ENCODE measurements at places on chromosomes 3 and 15.

DNA sequence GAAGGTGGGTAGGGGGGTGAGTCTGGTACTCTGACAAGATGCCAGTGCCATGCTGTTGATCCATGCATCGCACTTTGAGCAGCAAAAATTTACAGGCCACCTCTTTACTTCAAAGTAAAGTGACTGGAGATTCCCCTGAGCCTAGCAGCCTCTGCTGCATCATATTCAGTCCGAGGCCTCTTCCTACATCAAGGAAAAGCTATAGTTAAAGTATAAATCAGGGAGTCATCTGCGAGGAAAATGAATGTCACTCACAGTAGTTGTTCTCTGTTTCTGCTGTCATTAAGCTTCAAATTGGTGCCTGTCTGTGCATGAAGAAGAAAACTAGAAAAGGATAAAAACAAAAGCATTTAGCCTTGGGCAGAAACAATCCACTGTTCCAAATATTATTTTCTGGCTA, 706.2 kb downstream of the TBL1XR1 start:
- DNase-seq, result no peak

- no peak for DNase-seq
Observed at GRCh38 chr15:42427429-42428223, 63.3 kb downstream of the ZNF106 start.

- DNase-seq, result no peak
Observed at GRCh38 chr3:37635251-37635650, 226.4 kb upstream of the CTDSPL start.

DNA sequence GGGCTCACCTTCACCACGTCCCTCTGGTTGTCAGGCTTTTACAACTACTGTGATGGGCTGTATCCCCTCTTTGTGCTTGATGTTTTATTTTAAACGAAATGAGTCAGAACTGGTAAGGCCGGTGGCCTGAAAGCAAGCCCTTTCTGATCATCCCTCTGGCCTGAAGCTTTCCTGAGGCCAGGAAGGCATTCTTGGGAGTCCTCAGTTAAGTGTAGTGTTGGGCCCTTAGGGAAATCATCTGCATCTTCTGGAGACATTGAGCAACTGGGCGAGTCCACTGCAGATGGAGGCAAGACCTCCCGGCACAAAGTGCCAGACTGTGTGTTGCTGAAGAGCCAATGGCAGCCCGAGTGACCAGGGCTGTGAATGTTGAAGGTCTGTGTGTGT, 33.0 kb upstream of the AMOTL2 start:
- DNase-seq, result no peak

DNA sequence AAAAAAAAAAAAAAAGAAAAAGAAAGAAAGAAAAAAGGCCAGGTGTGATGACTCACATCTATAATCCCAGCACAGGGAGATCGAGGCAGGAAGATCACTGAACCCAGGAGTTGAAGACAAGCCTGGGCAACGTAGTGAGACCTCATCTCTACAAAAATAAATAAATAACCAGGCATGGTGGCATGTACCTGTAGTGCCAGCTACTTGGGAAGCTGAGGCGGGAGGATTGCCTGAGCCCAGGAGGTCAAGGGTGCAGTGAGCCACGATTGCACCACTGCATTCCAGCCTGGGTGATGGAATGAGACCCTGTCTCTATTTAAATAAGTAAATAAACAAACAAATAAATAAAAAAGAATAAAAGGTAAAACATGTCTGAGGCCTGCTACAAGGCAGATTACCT, 39.3 kb upstream of the LACTB start:
- DNase-seq, result no peak

GRCh38 chr3:39284457-39284881, 4.6 kb upstream of the CX3CR1 start:
- DNase-seq, result no peak

DNA sequence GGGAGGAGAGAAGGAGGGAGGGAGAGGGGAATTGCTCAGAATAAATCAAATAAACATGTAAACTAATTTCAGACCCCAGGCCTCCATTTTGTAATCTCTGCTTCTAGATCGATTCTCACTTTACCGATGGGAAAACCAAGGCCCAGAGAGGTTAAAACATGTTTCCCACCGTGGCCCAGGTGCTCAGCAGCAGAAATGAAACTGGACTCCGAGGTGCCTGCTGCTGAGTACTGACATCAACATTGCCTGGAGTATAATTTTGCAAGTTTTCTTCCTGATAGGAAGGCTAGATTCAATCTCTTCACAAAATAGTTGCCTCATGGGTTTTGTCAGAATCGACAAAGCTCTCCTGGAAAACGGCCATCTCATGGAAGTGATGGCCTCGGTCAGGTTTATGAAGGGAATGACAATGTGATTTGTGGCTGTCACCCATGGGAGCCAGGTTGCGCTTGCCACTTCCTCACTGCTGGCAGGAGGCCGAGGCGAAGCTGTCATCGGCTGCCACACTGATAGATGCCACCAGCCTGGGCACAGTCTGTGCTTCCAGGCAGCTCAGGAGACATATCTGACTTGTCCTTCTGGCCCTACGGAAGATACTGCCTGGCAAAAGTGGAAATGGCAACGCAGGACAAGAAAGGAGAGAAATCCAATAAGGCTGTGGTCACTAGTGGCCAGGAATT, 133.1 kb upstream of the LRRN1 start:
- peak; percentile 28 for DNase-seq

DNA sequence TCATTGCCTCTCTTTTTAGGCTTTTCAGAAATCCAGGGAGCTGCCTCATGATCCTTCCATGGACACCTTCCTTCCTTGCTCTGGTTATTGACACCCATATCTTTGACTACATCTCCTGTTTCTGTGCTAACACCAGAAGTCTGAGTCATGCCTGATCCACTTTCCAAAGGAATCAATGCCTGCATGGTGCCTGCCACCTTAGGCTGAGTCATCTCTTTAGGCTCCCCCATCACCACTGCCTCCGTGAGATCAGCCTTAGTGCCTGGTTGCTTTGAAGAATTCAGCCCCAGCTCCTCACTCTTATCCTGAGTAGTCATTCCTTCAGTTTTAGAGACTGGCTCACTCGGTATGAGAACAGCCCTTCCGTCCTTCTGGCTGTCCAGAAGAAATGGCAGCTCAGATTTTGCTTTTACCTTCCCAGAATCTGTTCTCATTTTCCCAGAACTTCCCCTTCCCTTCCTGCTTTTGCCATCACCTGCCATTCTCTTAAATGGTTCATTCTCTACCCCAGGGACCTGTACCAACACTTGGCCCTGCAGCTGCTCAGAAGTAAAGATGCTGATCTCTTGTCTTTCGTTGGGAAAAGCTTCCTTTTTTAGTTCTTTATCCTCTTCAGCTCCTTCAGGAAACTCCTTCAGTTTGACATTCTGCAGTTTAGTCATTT, 105.3 kb downstream of the MAP4 start:
- peak; percentile 81 for DNase-seq

- no peak for DNase-seq
Observed at GRCh38 chr3:103894162-103894822, 1459.5 kb downstream of the ZPLD1 start.

DNA sequence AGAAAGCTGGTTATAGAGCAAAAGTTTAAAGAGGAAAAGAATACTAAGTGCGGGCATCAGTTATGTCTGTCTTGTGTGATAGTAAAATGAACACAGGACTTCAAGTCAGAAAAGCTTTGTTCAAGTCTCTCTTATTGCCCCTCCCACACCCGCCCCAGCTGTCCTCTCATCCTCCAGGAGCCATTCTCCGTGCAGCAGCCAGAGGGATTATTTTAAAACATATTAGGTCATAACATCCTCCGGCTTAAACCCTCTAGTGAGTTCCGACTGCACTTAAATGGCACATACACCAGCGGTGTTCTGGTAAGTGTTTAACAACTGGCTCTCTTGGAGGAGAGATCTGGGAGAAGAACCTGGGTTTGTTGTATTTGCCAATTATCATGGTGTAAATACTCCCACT, 104.8 kb upstream of the TNFAIP8L3 start:
- no peak for DNase-seq

- no peak for DNase-seq
Observed at GRCh38 chr3:184592371-184593219, 31.0 kb downstream of the EPHB3 start.

DNA sequence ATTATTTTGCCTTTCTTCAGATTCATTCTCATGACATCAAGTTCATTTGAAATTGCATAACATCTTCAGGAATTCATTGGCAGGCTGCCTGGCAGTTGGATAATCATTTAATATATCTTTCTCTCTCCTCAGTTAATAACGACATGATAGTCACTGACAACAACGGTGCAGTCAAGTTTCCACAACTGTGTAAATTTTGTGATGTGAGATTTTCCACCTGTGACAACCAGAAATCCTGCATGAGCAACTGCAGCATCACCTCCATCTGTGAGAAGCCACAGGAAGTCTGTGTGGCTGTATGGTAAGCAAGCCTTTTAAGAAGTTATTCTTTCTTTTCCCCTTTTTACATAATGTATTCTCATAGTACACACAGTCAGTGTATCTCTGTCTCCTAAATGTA, 38.2 kb downstream of the TGFBR2 start:
- peak; percentile 33 for DNase-seq

- no peak for DNase-seq
Observed at GRCh38 chr3:123790254-123791072, 93.7 kb downstream of the MYLK start.

DNA sequence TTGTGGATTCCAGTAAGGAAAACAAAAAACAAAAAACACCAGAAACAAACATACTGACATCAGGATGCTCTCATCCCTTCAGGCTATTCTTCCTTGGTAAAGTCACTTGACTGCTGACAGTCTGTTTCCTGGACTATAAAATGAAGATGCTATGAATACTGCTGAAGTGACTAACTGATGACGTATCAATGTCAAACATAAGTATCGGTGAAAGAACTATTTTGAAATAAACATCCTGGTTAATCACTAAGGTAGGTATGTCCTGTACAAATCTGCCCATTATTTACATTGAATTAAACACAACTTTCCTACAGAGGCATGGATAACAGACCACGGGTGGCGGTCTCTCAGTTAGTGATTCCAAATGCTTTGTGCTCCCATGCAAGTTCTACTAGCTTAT, 45.9 kb downstream of the CHAC1 start:
- peak; percentile 58 for DNase-seq

GRCh38 chr3:193637831-193638230, 44.8 kb downstream of the OPA1 start:
- DNase-seq, result no peak

GRCh38 chr3:61793056-61793455, 231.7 kb downstream of the PTPRG start:
- no peak for DNase-seq

DNA sequence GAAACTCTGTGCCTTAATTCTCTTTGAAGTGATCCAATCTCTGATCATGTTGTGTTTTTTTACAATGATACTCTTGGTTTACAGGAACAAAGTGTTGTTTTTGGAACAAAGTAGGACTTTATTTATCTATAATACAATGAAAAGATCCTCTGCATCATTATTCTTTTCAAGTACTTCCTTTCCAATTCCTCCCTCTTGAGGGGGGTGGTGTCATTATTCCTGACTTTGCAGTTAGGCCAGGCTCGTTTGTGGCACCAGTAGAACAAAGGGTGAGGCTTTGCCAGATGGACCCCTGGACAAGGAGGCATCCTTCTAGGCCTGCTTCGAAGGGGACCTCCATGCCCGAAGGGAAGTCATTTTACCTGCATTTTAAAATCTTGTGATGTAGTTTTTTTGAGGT, 41.7 kb upstream of the ZBTB38 start:
- no peak for DNase-seq

DNA sequence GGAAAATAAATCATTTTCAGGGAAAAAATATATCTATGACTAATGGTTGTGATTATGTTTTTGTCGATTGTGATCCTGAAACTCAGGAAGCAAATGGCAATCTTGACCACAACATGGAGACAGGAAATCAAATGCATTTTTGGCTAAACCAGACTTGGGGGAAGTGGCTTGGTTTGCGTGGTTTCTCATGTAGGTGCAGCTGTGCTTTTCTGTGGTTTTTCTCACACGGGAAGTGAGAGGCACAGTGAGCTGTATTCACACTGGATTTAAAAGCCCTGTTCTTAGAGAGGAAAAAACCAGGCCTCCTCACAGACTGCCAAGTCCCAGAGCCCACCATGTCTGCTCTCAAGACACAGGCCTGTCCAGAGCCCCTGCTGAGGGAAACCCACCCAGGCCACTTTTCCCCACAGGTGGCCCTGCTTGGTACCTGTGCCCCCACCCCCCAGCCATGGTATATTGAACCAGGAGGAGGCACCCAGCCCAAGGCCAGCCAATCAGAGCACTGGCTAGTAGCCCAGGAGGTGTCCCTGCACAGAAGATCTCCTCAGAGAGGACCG, 46.1 kb downstream of the BTD start:
- peak; percentile 97 for DNase-seq

GRCh38 chr15:43225201-43225949, 4.6 kb upstream of the EPB42 start:
- peak; percentile 71 for DNase-seq

- no peak for DNase-seq
Observed at GRCh38 chr3:53478166-53478830, 16.1 kb upstream of the CACNA1D start.

GRCh38 chr3:124999897-125000435, 55.8 kb downstream of the HEG1 start:
- DNase-seq, result no peak

DNA sequence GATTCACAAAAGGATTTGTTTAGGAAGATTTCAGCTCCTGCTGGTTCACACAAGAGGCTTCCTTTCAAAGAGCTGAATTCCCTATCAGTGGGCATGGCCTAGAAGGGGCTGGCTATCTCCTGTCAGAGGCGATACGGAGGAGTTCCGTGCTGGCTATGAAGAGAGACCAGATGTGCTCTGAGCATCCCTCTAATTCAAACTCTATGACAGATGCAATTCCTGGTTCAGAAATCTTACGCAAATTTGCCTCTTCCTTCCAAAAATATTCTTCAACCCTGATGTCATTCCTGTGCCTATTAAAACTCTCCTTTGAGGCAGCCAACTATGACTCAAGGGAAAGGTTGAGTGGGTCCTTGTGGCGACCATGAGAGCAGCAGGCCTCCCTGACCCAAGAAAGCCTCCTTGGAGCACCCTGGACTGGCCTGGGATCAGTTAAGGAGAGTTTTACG, 139.3 kb upstream of the HES1 start:
- DNase-seq, result no peak

- DNase-seq, result no peak
Observed at GRCh38 chr15:63968700-63969099, 77.6 kb downstream of the DAPK2 start.

DNA sequence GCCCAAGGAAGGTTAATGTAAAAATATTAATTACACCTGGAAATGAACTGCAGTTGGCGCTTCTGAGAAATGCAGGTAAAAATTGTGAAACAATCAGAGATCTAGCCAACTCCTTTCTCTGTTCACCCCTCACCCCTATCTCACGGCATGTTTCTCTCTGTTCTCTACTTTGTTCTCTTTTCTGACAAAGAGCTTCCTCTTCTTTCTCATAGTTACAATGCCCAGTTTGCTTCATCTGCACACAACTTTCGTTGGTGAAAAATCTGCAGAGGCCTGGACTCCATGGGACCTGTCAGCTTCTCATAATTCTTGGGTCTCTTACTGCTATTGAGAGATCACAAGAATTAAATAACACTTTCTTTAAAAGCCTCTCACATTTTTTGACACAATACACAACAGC, 212.9 kb upstream of the LRRN1 start:
- no peak for DNase-seq

DNA sequence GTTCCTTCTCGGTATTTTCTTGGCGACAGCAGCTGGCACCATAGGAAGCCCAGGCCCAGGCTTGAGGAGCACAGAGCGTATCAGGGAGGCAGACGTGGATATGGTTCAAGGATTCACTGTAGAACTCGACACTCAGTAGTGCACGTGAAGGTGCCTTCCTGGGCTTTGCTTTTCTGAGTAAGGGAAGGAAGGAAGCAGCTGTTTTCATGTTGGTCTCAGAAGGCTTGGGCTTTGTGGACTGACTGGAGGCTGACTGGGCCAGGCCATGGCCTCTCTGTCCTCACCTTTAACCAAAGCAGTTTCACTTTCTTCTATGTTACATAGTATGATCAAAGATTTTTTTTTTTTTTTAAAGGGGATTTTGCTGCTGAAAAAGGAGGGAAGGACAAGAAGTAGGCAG, 6.9 kb upstream of the GHRL start:
- DNase-seq, result no peak
